ENCODE measurements at places on chromosomes 3 and 15.

- no peak for DNase-seq
These were observed 630.5 kb downstream of the TBL1XR1 start for GRCh38 chr3:176566757-176567156.

GRCh38 chr3:33128706-33129105 lies 14.9 kb downstream of the CRTAP start:
- DNase-seq = no peak

DNA sequence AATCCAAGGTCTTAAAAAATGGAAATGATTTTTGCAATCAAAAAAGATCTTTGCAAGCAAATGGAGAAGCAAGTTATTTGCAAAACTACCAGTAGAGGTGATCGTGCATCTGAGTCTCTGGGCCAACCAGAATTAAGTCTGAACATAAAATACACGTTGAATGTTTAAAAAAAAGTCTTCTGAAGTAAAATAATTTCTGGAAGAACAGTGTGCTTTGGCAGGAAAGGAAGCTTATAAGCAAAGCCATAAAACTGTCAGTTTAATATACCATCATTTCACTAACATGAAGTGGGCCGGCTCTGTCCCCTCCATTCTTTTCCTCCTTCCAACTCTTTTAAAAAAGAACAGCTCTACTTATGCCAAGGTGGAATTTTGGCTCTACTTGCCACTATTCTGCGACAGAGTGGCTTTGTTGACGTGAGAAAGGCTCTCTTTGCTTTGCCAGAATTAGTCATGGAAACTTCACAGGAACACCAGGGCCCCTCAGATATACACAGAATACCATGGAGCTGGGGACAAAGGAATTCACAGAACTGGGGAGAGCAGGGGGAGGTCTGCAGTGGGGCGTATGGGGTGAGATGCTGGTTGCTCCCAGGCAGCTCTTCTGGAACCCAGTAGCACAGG lies 29.8 kb downstream of the FSTL1 start:
- DNase-seq = no peak

- no peak for DNase-seq
These were observed 17.4 kb downstream of the PDHB start for GRCh38 chr3:58416191-58416590.

- DNase-seq = no peak
These were observed 10.1 kb downstream of the SEMA3F start for GRCh38 chr3:50164984-50165909.

GRCh38 chr3:51539291-51539941 lies 897 bp downstream of the RAD54L2 start:
- DNase-seq = no peak

DNA sequence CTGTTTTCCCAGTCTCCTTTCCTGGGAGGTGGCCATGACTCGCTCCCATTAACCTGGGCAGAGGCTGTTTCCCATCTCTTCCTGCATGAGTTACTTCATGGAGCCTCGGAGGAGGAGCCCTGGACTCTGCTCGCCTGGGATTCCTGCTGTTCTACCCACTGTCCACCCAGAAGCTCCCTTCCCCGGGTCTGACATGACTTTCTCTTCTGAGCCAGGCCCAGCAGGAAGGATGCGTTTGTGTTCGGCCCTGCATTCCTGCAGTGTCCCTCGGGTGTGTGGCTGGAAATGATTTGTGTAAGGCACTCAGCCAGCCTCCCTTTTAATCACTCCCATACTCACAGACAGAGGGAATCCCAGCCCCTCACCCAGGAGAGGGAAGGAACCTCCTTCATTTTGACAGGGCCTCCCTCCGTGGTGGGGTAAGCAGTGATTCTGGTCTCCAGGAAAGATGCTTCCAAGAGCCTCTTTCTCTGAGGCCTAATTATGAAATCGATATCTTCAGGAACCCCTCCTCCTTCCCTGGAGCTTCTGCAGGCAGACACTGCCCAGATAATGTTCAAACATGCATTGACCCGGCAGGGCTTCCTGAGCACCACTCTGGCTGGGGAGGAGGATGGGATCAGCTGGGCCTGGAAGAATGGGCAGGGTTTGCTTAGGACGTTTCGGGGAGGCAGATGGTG lies 41.6 kb upstream of the DLG1 start:
- no peak for DNase-seq

GRCh38 chr3:38740537-38740936 lies 75.5 kb downstream of the SCN10A start:
- DNase-seq = no peak
